ENCODE measurements at places on chromosomes 2 and 18.

DNA sequence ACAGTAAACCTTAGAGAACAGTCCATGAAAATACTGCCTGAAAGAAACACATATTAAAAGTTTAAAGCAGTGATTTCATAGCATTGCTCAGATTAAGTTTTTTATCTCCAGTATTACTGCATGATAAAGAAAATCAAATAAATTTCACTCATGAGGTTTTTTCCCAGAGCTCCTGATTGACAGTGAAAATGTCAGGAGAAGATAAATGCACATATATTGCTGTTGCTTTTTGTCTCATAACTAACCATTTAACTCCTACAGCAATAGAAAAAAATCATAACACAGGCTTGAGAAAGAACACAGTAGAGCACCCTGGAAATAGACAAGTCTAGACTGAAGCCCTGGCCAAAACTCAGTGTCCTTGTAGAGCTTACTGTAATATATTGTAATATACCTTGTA is 391.0 kb downstream of the TMX3 start:
- DNase-seq = no peak

GRCh38 chr18:57437766-57438671 is 2.8 kb downstream of the ONECUT2 start:
- DNase-seq = peak; percentile 40

DNA sequence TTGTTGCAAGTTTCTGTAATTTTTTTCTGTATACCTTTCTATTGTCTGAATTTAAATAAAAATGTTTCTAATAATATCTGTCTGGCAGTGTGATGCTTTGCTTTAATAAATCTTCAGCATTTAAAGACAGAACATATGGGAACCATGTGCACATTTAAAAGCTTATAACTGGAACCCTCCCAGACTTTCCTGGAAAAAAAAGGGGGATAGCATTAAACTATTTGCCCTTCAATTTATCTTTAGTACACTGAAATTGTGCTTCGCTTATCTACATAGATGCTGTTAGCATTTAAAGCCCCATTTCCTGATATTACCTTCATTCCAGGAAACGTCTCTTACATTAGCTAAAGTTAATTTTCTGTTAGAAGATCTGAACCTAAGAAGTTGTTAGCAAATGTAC is 64.6 kb downstream of the ZC3H6 start:
- DNase-seq = no peak

DNA sequence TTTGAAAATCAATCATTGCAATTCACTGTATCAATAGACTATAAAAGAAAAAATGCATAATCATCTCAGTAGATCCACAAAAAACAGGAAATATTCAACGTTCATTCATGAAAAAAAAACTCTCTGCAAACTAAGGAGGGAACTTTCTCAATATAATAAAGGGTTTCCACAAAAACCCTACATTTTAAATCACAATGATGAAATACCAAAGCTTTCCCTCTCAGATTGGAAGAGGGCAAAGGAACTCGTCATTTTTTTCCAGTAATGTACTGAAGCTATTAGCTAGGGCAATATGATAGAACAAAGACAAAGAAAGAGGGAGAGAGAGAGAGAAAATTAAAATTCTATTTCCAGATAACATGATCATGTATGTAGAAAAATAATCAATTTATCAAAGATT is 167.1 kb upstream of the RBMS1 start:
- no peak for DNase-seq

- no peak for DNase-seq
These were observed 187.0 kb downstream of the CYRIA start for GRCh38 chr2:16478434-16479210.

DNA sequence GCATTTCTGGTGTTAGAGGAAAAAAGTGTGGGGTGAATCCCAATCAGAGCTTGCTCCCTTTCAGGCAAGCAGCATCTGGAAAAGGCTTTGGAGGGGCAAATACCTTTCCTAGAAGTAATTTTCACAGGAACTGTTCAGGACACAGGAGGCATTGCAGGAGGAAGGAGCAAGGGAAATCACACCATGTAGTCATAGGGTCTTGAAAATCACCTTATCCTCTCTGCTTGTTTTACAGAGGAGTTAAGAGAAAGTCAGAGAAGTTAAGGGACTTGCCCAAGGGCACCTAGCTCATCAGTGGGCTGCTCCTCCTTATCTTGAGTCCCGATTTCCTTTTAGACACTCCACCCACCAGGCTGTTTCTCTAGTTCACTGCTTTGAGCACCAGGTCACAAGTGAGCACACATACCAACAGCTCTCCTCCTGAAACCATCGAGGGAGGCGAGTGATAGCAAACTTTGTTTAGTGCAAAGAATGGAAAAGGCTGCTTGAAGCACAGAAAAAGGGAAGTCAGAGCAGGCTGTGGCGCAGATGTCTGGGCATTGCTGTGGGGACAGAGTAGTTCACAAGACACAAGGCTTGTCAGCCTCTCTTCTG is 89.2 kb upstream of the CXCR4 start:
- no peak for DNase-seq

- no peak for DNase-seq
These were observed 145.6 kb downstream of the AQP4 start for GRCh38 chr18:26719896-26720295.

- no peak for DNase-seq
These were observed 50.8 kb downstream of the EPG5 start for GRCh38 chr18:45916302-45916701.

DNA sequence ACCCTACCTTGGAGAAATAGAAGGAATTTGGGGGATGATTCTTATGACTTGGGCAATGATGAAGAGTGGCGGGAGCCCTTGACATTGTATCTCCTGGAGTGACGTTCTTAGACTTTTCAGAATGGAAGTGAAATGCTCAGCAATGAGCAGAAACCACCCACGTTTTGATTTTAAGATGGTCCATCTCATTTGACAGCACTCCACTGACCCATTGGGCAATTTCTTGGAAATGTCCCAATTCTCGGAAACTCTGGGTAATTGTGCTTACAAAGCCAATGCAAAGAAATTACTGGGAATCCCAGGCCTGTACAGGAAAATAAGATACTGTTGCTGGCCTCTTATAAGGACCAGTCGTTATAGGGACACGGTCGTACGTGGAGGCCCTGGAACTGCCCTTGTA is 170.0 kb upstream of the COPS8 start:
- DNase-seq = no peak
